CD8-positive, alpha-beta memory T cell (primary cell): ENCODE measurements at places on chromosomes 3 and 15.

DNA sequence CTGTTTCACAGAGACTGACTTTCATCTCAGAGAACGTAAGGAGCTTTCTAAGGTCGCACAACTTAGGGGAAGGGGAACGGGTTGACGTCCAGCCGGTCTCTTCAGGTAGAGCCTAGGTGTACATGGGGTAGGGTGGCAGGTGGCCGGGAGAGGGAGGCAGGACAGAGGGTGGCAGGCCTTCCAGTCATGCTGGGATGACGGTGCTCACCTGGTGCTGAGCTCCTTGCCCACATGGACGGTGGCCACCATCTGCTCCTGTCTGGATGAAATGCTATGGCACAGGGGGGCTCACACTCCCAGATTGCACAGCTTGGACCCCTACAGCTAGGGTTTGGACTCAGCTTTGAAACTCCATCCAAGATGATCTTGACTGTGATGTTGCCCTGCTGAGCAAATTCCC, 144.5 kb downstream of the ATP10A start:
- no peak for DNase-seq

DNA sequence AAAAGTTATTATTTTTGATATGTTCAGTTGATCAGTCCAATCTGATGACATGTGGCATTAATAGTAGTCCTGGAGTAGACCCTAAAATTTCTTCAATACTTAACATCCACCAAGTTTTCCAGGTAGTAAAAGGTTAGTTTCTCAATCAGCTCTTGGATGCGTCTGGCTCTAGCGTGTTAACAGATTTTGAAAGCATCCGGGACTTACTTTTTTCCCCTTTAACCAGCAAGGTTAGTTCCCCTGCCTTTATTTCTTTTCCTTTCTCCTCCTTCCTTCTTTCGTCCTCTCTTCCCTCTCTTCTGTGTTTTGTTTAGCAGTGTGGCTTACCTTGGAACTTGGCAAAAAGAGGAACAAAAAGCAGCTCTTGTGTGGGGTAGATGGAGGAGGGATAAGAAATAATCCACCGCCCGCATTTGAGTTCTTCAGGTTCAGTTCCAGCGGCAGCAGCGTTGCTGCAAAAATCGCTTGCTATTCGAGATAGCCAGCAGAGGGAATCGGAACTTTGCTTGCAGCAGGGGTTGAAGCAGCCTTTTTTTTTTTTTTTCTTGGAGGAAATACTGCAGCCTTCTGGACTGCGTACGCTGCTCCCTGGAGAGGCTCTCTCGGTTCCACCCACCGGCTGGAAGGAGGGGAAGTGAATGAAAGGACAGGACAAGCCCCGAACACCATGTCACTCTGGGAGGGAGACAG, at the start of gene RBMS3:
TSS of gene RBMS3 (plus strand) at position 668 of the 690 bp plus-strand sequence.
- no peak for DNase-seq

DNA sequence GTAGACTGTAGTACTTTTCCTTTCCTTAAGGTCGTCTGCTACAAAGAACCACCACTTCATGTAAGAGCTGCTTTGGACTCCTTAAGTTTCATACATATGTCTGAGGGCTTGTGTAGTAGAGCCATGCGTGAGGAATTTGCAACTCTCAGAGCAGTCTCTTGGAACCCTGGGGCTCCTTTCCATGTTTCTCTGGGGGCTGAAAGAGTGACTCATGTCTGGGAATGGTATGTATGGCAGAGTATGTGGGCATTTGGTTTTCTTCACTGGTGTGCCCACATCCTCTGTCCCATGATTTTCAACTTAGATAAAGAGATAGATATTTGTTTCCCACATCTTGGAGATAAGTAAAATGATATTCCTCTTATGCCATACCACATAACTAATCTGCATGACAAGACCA, 20.6 kb upstream of the RBM5 start:
- DNase-seq, result no peak

- no peak for DNase-seq
Measured at GRCh38 chr15:56390739-56391267, 25.6 kb downstream of the TEX9 start.

DNA sequence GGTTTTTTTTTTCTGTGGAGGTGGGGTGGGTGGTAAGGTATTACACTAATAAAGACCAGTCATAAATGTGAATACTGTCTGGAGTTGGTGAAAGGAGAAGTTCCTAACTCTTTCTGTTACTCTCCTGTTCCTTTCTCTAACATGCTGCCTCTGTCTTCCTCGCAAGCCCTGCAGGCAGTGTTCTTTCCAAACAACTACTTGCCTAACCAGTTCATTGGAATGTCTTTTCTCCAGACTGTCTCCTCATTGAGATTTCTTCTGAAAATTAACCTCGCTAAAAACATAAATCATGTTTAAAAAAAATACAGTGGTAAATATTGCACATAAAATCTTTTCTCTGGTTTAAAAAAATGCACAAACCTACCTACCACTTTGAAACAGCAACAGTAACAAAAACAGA, 135.2 kb downstream of the TP63 start:
- DNase-seq, result no peak

- DNase-seq, result no peak
Measured at GRCh38 chr3:64016941-64017620, 6.2 kb downstream of the PSMD6 start.

DNA sequence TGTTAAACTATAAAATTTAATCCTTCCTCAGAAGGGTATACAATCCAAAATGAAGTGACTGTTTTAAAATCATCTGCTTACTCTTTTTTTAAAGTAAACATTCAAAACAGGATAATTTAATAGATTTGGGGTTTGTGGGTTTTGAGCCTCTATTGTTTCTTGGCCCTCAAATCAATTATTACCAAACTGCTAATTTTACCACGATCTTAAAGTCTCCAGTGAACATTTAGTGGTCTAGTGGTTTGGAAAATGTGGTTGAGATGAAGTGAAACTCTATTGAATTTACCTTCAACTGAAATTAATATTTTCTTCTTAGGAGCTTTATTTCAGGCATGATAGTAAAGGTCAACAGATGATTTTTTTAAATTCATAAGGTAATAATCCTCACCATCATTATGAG, 11.2 kb upstream of the ATP11B start:
- DNase-seq, result no peak

- DNase-seq, result no peak
Measured at GRCh38 chr3:157103280-157103679, 56.7 kb downstream of the CCNL1 start.

DNA sequence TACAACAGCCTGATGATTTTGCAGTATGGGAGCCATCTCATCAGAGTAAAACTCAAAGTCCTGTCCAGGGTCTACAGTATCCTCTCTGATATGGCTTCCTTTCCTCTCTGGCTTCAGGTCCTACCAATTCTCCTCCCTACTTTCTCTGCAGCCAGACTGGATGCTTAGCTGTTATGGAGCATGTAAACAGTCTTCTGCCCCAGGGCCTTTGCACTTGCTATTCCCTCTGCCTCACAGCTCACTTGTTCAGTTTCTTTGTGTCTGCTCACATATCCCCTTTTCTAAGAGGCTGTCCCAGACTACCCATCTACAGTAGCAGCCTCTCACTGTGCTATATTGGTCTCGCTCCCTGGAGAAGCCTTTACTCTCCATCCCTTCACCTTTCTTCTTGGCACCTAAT, 62.2 kb downstream of the TLNRD1 start:
- no peak for DNase-seq

DNA sequence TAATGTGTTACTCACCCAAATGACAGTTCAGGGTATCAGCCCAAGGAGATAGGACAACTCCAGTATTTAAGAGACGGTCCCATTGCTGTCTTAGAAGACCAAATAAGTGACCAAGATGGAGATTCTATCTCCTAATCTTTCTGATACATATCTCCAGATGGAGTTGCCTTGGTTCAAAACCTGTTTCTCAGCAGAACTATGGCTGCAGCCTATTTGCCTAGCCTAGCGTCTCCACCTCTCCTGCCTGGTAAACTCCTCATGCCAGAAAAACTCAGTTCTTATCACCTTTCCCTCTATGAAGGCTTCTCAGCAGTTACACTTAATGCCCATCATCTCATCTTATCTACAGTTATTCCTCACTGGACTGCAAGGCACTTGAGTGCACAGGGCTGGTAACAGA, 1.2 kb upstream of the CSPG5 start:
- DNase-seq, result no peak

- DNase-seq, result no peak
Measured at GRCh38 chr15:33074212-33074611, 120.3 kb downstream of the FMN1 start.

- DNase-seq, result peak; percentile 45
Measured at GRCh38 chr15:99472416-99473145, 93.2 kb upstream of the MEF2A start.

DNA sequence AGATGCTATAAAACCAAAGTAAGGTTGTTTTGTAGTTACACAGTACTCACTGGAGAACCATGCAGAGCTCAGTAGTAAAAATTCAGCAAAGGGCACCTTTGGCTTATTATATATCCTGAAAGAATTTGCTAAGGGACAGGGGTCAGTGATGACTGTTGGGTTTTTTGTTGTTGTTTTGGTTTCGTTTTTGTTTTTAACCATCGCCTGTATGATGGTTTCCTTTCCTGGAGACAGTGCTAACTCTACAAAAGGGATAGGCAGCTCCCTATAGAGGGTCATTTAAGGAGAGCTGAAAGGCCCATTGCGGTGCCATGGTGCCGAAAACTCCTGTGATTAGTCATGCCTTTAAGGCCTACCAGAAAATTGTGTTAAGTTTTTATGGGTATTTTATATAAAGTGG, 118.2 kb upstream of the GOLIM4 start:
- no peak for DNase-seq

DNA sequence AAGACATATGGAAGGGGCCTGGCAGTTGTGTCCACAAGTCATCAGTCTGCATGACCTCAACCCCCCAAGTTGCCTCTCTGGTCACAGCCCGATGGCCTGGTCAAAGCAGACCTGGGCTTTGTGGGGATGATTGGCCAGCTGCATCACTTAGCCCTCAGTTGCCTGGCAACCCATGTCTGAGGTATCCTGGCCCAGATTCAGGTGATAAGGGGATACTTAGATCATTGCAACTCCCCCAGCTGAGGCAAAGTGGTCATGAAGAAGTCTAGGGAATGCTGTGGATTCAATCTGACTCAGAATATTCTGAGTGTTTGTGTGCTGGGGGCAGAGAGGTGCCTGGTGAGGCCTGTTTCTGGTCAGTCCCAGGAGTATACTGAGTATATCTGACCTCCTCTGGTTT, 5.0 kb downstream of the GPR156 start:
- no peak for DNase-seq

DNA sequence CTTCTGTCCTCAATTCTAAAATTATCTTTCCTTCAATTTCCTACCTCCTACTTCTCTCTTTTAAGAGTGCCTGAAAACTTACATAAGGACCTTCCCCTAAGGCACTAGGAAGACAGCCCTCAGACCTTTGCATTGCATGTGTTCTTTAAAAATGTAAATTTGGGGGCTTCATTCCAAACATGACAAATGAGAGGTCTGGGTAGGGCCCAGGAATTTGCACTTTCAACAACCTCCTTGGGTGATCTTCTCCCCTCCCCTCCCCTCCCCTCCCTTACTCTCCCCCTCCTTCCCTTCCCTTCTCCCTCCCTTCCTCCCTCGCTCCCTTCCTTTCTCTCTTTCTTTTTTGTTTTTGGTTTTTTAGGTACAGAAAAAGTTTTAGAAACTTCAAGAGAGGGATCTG, 18.7 kb downstream of the USF3 start:
- DNase-seq, result no peak

- peak; percentile 20 for DNase-seq
Measured at GRCh38 chr3:141255846-141256261, 24.2 kb downstream of the PXYLP1 start.

GRCh38 chr15:33971811-33972210, 3.5 kb downstream of the CHRM5 start:
- DNase-seq, result no peak

- DNase-seq, result no peak
Measured at GRCh38 chr3:150074277-150074676, 103.6 kb upstream of the PFN2 start.

GRCh38 chr15:95017666-95018328, 786.4 kb downstream of the MCTP2 start:
- no peak for DNase-seq

GRCh38 chr15:27486683-27487647, 516.0 kb downstream of the GABRG3 start:
- DNase-seq, result no peak

DNA sequence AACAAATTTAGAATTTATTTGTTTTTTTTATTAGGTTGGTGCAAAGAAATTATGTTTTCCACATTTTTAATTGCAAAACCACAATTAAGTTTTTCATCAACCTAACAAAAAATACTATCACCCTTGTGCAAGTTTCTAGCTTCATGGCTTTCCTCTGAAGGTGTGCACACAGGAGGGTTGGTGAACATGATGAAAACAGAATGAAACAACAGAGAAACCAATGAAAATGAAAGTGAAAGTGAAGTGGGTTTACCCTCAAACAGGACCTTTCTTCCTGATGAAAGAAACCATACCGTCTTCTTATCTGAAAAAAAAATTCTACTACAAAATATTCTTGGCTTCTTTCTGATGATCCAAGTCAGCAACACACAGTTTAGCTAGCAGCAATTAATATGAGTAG, 71.9 kb upstream of the FEZF2 start:
- DNase-seq, result no peak

DNA sequence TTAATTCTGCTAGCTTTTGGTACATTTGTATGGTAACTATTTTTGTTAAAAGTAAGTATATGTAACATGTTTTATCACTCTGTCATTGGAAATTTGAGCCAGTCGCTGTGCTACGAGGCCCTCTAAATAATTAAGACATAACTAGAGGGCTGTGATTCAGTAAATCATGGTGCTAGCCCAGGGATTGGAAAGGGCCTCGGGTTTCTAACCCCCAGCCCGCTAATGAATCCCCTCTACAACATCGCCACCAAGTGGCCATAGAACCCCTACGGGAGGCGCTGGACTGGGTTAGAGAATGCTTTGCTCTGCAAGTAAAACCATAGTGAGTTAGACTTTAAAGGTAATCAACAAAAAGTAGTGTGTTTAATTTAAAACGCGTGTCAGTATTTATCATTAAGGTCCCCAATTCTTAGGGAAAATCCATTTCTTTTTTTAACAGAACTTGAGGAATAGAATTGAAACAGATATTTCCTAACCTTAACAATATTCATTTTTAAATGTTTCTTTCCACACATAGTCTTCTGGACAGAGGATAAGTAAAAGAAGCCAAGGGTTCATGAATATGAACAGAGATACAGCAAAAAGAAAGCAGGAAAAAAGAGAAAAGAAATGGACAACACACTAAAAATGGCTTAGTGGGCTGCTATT, 744.7 kb downstream of the EPHA3 start:
- DNase-seq, result no peak

GRCh38 chr3:17238023-17238422, 353.3 kb downstream of the PLCL2 start:
- DNase-seq, result no peak

DNA sequence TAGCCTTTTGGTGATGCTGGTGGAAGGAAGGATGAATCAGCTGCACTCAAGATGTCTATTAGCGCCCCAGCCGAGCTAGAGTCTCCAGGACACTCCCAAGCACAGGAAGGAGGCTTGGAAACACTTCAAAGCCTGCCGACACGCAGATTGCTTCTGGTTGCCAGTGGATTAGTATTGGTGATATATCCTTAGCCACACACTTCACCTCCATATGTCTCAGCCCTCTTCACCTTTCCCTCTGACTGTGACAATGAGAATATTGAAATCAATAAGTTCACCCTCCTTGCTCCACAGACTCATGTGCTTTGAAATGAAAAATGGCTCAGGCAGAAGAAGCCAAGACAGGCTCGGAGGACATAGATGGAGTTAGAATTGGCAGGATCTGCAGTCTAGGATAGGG, 102.9 kb upstream of the LRRN1 start:
- no peak for DNase-seq

- DNase-seq, result no peak
Measured at GRCh38 chr3:167936019-167936418, 159.7 kb downstream of the GOLIM4 start.

- DNase-seq, result no peak
Measured at GRCh38 chr3:73225146-73225855, 163.8 kb downstream of the EBLN2 start.

GRCh38 chr15:72873379-72874233, 90.0 kb upstream of the ADPGK start:
- no peak for DNase-seq
